ENCODE measurements at places on chromosomes 1 and 21. TPM values are rescaled to one million over a fixed set of nuclear protein-coding genes. Genes with fewer than 3 reads are reported as not detected.

DNA sequence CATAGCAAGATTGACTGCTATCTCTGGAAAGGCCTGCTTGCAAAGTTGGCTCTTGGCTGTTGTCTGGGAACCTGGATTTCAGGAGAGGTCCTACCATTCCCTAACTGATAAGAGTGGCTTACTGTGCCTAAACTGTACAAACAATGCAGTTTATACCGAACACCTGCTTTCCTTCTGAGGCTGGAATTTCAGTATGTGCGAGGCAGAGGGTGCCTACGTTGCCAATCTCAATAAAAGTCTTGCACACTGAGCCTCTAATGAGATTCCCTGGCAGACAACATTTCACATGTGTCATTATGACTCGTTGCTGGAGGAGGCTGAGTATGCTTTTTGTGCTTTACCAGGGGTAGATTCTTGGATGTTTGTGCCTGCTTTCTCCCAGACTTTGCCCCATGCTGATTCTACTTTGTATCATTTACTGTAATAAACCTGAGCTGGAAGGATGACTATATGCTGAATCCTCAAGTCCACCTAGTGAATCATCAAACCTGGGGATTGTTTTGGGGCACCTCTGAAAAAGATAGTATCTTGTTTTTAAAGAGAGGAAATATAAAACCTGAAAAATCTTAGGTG, 58.9 kb upstream of the GNG4 start:
- DNase-seq = no peak

DNA sequence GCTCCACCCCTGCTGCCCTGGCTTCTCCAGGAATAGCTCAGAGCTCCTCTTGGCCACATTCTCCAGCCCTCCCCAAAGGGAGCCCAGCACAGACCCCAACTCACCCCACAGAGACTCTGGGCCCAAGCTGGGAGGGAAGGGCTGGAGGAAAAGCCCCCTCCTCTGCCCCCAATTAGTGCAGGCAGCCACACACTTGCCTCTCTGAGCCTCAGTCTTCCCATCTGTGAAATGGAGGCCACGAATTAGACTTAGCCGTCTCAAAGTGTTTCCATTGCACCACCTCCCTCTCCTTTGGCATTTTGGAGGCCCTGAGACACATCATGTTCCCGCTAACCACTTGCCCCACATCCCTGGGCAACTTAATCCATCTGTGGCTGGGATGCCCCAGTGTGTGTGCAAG, 108.0 kb downstream of the PAX7 start:
- DNase-seq = no peak

- no peak for DNase-seq
Measured at GRCh38 chr1:20325407-20325843, 34.8 kb downstream of the VWA5B1 start.

The SPRR1B gene
- total RNA-seq = not detected

DNA sequence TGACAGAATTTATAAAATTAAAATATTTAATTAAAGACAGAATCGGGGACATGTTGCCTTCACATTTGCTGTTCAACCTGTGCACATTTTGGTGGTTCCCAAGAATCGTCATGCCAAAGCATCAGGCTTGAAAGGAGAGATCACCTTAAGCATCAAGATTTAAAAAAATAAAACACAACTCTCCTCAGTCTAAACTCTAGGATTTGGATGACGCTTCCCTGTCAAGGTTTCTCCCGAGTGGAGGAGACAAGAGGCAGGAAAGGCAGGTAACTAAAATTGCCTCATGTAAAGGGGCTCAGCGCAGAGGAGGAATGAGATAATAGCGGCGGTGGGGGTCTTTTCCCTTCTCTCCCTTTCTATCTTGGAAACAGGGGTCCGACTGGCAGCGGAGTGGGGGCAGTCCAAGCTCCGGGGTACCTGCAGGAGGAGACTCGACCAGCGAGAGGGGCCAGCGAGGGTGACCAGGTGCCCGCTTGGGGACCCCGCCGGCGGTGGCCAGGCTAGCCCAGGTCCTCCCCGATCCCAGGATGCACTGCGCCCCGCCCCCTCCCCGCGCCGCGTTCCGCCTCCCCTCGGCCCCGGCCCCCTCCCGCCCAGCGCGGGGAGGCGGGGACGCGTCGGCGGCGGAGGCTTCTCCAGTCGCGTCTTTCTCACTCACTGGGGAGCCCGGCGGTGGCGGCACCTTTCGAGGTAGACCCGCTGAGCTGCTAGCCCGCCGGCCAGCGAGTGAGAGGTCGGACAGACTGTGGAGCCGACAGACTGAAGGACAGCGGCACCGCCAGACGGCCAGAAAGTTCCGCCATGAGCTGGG, at the start of gene FNBP1L:
TSS of gene FNBP1L (plus strand) at position 638 of the 811 bp plus-strand sequence. CDS start at position 802, 164 bp downstream.
- DNase-seq = peak; percentile 89

The OVAAL gene
- total RNA-seq = 0.17 TPM

The C1orf94 gene
- total RNA-seq = not detected

The LCE6A gene
- total RNA-seq = not detected

GRCh38 chr1:112337028-112337531, 58.9 kb upstream of the CTTNBP2NL start:
- DNase-seq = peak; percentile 32

The ABCB10 gene
- total RNA-seq = 23.5 TPM

DNA sequence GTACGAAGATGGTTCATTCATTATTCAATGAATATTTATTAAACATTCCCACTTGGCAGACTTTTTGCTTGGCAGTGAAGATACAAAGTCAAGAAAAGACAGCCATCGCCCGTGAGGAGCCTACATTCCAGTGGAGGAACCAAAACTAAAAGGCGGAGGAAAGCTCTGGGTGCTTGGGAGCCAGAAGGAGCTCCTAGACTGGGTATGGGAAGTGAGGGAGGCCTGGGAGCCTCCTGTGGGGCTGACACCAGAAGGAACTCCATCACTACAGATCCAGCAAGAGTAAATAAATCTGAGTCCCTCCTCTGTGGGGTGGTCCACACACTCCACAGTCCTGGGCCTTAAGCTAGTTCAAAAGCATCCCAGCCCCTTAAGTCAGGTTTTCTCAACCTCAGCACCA, 14.9 kb downstream of the RNASEL start:
- no peak for DNase-seq

DNA sequence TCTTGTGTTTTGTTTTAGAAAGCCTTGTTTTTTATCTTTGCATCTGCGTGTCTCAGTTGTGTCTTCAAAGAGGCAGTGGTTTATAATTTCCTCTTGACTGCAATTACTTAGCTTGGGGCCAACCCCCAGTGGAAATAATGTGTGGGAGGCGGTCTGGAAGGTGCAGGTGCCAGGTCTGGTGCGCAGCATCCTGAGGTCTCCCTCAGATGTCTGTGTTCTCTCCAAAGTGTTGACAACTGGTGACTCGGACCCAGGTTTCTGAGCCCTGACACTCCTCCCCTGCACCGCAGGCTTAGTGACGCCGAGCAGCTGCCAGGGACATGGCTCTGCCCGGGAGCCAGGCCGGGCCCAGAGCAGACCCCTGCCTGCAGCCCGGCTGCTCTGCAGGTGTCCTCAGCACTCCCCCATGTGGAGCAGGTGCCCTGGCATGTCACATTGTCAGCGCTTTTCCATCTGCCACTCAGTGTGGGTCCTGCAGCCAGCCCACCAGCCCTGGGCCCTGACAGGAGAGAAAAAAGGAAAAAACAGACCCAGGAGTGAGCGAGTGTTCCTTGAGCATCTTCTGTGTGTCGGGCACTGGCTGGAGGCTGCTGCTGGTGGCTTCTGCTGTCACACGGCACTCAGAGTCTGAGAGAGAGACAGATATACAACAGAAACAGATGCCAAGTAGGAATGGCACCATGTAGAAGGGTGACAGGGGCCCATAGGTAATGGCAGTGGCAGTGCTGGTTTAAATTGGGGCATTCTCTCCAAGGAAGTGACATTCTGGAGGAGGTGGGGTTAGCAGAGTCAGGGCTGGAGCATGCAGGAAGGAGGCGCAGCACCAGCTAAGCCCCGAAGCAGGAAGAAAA, 24.8 kb upstream of the SELENON start:
- DNase-seq = no peak

DNA sequence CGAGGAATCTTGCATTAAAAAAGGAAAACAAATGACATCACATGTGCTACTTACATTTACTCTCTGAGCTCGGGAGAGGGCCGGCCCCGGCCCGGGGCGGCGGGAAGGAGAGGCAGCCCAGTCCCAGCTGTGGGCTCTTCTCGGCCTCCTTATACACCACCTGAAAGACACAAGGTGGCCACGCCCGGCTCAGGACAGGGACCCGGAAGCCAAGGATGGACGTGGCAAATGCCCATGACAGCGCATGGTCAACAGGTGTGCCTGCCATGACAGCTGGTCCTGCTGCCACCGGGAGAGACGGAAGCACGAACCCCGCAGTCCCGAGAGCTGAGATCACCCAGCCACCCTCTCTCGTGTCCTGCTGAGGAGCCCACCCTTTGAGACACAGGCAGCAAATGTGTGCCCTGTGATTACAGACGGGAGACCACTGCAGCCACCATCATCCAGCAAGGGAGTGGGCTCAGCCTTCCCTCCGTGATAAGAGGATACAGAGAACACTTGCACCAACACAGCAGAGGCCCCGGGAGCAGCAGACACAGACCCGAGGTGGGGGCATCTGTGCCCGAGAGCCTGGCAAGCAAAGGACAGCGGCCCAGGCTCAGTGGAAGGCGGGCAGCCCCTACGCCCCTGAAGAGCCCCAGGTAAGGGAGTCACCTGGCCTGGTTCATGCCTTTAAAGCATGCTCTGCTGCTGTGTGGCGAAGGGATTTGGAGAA, 8.7 kb downstream of the TPRG1L start:
- DNase-seq = no peak

The NDUFS5 gene
- 149 TPM for total RNA-seq

DNA sequence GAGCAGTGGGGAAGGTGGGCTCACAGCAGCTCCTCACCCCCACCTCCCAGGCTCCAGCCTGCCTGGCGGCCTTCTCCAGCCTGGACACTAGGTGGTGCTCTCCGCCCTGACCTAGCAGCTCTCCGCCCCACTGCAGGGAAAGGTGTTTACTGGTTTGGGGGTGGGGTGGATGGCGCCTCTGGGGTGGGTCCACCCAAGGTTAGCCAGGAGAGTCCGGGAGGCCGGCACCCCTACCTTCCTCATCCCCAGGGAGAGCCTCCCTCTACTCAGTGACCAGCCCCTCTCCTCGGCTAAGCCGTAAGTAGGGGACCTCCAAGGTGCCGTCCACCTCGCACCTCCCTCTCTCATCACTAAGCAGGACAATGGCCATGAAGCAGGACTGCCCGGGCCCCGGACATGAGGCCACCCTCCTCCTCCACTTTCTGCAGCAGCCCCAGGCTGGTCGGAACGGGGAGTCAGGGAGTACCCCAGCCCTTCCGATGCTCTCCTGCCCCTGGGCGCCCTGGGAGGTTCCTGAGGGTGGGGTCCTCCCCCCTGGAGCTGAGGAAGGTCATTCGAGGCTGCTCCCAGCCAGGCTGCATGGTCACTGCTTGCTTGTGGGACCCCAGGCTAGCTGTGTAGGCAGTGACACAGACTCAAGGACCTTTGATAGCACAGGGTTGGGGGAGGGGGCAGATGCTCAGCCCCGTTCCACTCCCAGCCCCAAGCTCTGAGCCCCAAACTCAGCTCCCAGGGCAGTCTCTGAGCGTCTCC, 101.4 kb upstream of the VAMP3 start:
- DNase-seq = peak; percentile 60

DNA sequence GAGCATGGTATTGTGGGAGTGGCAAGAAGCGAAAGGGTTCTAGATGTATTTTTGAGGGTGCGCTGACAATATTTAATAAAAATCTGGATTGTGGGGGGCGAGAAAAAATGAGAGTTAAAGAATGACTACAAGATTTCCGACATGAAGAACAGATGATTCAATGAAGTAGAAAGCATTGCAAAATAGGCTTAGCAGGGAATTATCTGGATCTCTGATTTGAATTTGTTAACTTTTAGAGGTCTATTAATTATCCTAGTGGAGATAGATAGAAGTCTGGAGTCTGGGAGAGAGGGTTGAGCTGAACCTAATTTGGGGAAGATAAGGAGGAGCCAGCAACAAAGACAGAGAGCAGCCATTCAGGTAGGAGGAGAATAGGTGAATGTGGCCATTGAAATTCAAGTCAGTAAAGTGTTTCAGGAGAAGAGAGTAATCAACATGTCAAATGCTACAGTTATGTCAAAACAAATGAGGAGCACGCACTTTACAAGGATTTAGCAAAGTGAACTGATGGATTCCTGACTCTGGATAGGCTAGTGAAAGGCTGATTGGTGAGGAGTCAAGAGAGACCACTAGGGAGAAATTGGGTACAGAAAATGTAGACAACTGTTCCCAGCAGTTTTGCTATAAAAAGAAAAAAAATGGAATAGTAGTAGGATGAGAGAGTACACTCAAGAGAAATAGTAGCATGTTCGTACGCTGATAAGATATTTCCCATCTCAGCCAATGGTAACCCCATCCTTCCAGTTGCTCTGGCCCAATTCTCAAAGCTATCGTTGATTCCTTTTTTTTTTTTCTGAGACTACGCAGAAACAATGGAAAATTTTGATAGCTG, 393.2 kb upstream of the CXADR start:
- DNase-seq = no peak

DNA sequence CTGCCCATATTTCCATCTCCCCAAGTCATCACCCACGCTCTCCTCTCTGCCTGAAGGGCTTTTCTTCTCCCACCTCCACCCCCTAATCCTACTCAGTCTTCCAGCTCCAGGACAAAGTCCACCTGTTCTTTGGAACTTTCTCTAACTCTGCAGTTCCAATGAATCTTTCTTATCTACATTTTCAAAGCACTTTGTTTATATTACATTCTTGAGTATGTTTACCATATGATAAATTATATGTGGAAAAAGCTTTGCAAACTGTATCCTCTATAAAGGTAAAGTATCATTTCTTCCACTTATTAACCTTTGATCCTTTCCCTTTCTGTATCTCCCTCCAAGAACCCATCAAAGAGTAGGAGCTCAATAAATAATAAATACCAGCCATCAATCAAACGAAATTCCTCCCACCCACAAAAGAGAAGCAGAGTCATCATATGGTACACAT, 39.7 kb downstream of the TTC13 start:
- DNase-seq = no peak

The S100A3 gene
- total RNA-seq = 5.4 TPM

DNA sequence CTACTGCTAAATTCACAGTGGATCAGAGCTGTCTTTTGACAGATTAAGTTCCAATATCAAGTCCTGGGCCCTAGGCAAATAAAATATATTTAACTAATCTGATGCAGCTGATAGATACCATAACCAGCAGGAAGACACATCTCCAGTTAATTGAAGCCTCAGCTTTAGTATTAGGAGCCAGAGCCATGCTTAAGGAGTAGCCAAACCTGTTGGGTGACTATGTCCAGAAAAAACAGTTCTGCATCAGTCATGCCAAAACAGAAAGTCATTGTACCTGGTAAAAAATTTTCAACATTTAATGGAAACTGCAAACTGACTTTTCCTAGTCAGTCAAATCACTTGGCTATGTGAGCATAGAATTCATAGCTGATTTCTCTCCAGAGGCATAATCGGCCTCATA, 200.5 kb upstream of the RUNX1 start:
- DNase-seq = no peak

GRCh38 chr21:26041431-26042180, 129.0 kb downstream of the APP start:
- DNase-seq = no peak

- DNase-seq = peak; percentile 24
Measured at GRCh38 chr1:240402326-240402725, 209.6 kb downstream of the GREM2 start.

- DNase-seq = no peak
Measured at GRCh38 chr1:69388044-69388443, 179.7 kb upstream of the LRRC7 start.

The OR2T34 gene
- not detected for total RNA-seq

Measured in lung (tissue), 17 donors.